ENCODE measurements at places on chromosomes 16 and 17.

DNA sequence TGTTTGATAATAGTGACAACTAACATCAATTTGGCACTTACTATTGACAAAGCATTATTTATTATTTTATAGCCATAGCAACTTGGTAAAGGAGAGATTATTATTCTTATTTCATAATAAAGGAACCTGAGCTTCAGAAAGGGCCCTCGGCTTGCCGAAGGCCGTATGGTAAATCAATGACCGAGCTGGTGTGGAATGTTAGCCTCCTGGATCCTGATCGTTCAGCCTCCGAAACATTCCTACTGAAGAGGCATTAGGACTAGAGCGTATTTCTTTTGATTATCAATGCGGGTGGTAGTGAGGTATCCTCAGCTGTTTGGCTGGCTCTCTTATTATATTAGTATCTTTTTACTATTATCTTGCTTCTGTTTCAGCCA lies 199.3 kb upstream of the TBX2 start:
- no peak for DNase-seq

- DNase-seq, result no peak
Observed at GRCh38 chr17:28807925-28808634, 34.5 kb downstream of the FAM222B start.

DNA sequence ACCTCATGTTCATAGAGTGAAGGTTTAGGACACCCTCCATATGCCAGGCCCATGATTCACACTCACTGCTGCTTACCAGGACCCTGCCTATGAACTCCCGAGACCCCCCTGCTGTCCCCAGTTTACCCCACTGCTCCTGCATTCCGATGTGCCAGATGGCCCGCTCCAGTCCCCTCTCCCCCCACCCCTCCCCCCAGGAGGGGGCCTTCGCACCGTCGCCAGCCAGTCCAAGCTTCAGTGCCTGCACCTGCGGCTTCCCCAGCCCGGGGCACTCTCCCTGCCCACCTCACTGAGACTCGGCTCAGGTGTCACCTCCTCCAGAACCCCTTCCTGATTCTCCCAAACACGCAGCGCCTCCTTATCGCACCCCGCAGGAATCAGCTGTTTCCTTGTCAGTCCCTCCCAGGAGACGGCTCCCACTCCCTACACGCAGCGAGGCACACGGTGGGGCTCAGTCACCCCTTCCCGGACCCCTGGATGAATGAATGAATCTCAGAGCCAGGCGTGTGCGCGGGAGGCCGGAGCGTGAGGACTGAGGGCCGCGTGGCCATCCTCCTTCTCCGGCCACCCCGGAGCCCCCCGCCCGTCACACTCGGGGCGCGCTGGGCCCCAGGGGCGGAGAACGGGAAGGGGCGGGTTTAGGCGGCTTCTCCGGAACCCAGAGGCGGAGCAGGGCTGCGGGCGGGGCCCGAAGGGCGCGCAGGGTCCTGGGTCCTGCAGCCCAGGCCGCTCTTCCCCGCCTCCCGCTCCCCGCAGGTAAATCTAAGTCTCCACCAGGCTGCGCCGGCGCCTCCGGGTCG lies 1.6 kb downstream of the MYO1C start:
- peak; percentile 67 for DNase-seq

DNA sequence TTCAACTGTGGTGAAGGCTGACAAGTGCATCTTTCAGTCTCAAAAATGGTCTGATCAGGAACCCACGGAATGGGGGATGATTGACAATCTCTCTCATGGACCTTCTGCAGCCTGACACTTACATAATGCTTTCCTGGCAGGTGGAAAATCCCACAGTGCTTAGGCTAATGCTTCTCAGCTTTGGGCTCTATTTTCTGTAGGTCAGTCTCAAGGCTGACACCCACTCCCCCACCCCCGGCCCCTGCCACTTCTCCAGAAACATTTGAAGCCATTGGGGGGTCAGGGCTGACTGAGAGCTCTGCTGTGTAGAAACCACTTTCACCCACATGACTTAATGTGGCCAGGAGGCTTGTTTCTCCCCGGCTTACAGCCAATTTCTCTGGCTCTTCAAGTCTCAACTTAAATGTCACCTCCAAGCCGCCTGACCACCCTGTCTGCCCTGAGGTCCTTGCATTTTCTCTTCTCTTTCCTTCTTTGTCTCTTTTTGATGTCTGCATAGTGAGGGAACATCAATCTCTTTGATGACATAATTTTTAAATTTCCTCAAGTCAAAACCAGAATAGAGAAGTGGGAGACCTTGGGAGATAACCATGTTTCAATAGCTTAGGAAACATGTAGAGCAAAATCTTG lies 16.7 kb upstream of the IRF8 start:
- no peak for DNase-seq

- no peak for DNase-seq
Observed at GRCh38 chr16:82460766-82461165, 166.0 kb upstream of the CDH13 start.

DNA sequence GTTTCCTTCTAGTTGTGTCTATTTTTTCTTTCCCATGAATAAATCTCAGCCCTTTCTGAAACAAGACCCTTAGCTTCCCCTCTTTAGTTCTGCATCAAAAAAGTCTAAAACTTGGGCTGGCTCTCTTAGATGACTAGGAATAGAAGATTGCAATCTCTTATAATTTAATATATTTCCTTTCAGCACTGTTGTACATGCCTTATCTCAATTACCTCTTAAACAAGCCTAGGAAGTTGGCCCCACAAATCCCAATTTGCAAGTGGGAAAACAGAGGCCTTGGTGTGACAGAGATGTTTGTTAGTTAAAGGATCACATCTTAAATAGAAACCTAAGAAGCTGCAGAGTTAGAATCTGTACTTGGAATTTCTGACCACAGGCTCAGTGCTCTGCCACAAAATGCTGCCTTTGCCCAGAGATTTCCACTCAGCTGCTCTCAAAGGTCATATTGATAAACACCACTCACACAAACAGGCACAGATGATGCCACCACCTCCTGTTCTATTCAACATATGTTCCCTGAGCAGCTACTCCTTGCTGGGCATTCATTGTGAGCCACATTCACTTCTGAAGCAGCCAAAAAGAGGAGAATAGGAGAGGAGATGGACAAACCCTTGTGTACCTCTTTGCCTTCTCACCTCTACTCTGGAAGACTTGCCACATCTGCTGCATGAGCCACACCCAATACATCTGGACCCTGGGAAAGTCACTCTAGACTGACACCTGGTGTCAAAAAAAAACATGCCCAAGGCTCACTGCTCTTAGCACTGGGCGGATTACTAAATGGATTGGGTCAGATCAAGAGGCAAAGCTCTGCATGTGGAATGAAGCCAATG lies 5.5 kb downstream of the CCDC182 start:
- no peak for DNase-seq

DNA sequence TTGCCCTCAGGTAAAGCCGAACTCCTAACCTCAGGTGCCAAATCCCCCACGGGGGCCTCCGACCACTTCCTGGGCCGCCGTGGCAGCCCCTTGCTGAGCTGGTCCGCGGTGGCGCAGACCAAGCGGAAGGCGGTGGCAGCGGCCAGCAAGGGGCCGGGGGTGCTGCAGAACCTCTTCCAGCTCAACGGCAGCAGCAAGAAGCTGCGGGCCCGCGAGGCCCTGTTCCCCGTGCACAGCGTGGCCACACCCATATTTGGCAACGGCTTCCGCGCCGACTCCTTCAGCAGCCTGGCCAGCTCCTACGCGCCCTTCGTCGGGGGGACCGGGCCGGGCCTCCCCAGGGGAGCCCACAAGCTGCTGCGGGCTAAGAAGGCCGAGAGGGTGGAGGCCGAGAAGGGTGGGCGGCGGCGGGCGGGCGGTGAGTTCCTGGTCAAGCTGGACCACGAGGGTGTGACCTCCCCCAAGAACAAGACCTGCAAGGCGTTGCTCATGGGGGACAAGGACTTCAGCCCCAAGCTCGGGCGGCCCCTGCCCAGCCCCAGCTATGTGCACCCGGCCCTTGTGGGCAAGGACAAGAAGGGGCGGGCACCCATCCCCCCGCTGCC lies 51.6 kb downstream of the ACTG1 start:
- no peak for DNase-seq

GRCh38 chr17:55710410-55710809 lies 12.3 kb downstream of the TMEM100 start:
- no peak for DNase-seq

GRCh38 chr16:48008011-48008525 lies 147.7 kb downstream of the ABCC12 start:
- DNase-seq, result no peak

DNA sequence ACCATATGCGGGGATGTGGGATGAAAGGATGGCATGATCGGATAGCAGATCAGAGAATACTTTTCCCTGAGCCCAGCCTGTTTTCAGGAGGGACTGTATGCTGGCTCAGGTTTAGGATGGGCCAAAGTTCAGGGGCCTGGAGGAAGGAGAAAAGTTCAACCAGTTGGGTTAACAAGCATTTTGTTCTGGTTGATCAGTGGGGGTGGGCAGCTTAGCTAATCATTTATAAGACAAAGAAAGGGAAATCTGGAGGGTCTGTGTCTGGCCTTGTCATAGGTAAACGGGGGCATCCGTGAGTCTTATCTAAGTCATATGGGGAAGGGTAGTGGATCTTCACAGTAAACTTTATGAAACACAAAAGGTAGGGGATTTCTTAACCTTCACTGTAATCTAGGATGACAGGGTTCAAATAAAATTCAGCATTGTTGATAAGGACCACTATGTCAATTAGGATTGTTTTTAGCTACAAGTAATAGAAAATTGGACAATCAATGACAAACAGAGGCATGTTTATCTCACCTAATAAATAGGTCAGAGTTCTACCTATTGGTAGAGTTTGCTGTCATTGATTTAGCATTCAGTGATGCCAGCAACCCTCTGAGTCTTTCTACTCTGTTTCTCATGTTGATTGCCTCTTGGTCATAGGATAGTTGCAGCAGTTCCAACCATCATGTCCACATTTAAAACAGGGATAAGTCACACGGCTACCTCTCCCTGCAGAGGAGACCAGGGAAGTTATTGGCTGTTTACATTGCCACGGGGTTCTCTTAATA lies 11.4 kb downstream of the PCTP start:
- DNase-seq, result no peak

GRCh38 chr16:35180970-35181369 lies 1721.6 kb downstream of the TP53TG3F start:
- no peak for DNase-seq

DNA sequence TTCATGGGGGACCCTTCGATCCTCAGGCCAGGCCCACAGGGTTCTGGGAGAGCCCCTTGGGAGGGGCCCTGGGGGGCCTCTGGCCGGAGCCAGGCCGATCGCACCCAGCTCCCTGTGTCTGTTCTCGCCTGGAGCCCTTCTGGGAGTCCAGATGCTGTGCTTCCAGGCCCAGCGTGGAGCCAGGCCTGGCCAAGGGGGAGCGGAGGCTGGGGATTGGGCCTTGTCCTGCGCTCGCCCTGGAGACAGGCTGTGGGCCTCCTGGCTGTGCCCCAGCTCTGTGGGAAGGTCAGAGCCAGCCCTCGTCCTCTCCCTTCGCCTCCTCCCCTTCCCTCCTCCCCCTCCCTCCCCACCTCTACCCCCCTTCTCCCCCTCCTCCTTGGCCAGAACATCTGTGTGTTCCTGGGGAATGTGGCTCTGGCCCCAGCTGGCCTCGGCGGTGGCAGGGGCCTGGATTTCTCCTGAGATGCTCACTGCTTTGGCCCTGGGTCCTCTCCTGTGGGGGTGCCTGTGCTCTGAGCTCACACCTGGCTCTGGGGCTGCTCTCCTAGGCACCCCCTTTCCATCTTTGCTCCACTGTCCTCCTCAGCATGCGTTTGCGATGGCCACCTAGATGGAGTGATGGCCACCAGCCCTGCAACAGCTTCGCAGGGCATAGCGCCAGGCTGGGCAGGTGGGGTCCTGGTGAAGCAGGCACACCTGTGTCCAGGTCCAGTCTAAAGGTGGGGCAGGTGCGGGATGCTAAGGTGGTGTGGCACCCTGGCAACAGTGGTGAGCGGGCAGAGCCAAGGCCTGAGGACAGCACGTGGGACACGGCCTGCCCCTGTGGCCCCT lies 90.6 kb upstream of the CIBAR2 start:
- DNase-seq, result no peak

- DNase-seq, result peak; percentile 88
Observed at GRCh38 chr17:35486920-35487732, 38.6 kb upstream of the SLFN13 start.

DNA sequence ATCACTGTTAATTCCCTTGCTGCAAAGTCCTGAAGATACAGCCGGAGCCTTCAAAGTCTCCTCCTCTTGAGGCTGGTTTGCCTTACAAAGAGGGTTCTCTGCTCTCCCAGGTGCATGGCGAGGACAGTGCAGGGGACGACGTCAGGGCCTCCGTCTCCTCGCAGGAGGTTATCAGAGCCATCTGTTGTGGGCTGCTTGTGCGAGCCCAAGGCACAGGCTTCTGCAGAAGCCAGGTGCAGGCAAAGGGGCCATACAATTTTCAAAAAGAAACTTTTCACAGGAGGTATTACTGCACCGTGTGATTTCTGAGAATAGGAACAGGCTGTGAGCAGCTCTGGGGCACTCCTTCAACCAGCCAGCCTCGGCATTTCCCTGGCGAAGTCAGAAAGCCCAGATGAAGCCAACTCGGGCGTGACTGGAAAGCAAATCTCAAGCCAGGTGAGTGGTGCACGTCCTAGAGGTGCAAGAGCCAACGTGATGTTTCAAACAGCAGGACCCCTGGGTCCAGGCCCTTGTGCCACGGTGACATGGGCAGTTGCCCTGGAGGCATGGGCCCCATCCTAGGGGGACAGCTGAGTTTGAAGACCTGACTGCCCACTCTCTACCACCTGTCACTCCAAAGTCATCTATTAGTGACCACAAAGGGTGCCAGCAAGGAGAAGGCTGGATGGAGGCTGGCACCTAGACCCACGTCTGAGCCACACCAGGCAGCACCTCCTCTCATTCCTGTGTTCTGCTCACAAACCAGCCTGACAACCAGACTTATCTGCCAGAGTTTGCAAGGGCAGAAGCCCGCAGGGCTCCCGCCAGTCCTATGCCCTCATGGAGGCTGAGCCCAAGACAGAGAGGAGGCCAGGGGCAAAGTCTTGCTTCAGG lies 68.6 kb downstream of the SMPD3 start:
- no peak for DNase-seq

GRCh38 chr17:6930749-6931148 lies 65.1 kb upstream of the ALOX12 start:
- no peak for DNase-seq

DNA sequence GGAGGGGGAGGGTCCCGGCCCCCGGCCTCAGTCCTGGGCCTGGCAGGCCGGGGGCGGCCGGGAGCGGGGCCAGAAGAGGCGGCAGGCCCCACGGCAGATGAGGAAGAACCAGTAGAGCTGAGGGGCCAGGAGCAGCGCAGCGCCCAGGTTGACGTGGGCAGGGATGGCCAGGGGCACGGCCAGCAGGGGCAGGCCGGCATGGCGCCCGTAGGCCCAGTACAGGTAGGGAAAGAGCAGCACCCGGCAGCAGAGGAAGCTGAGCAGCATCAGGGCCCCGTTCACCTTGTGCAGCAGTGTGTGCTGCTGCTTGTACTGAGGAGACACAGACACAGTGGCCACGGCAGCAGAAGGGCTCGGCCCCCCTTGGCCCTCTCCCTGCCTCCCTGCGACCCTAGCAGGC lies 2.2 kb downstream of the C16orf92 start:
- no peak for DNase-seq

Data from stimulated activated CD4-positive, alpha-beta T cell treated with anti-CD3 and anti-CD28 coated beads, Interleukin-4, amount 100 ng/mL, for 24 hours (primary cell).